ENCODE measurements at places on chromosomes 7 and 10.

DNA sequence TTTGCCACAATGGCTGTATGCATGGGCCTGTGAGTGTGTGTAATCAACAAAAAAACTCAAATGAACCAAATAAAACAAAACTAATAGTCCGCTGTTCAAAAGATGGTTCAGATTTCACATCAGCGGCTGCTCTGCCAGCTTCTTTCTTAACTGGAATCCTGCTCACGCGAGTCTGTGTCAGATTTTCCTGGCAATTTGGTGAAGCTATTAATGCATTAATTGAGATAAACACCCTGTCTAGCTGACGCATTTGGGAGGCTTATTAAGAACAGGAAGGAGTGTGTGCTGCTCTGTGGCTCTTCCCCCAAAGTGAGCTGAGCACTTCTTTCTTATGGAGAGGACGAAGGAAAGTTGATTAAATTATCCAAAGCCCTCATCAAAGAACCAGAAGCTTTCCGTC lies 336.6 kb upstream of the MKI67 start:
- no peaks in the 10 kb centered on the region for H3K27me3 ChIP-seq
- no peaks in the 10 kb centered on the region for H3K36me3 ChIP-seq
- no peaks in the 10 kb centered on the region for H3K4me1 ChIP-seq
- no peak overlapping the region for H3K4me3 ChIP-seq
- DNase-seq = no peak
- no peak overlapping the region for H3K27ac ChIP-seq

DNA sequence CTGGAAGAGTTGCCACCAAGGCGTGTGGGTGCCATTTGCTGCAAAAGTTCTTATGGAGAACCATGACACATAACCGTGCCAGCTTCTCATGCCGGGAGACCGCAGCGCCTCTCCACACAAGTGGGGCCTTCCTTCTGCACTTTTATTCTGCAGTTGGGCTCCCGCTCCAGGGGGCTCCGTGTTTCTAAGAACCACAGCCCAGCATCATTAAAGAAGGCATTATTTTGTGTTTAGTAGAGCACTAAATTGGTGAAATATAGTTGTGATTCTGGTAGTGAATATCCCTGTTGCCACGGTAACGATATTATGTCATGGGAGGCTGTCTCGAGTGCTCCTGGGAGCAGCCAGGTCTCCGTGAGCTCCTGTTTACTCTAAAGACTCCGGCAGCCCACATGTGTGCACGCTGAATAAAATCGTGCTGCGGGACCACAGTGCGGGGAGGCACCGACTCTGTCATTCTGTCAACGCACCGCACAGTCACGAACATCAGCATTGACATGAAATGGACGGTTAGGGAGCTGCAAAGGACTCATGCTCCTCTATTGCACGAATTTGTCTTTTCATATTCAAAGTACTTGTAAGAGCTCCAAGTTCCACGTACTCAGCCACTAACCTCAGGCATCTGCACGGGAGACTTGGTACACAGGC lies 68.8 kb upstream of the PITRM1 start:
- no peak overlapping the region for H3K4me3 ChIP-seq
- DNase-seq = no peak
- no peaks in the 10 kb centered on the region for H3K4me1 ChIP-seq
- H3K27me3 ChIP-seq = peaks cover 41% of the 10 kb centered on the region
- H3K36me3 ChIP-seq = no peaks in the 10 kb centered on the region
- no peak overlapping the region for H3K27ac ChIP-seq

DNA sequence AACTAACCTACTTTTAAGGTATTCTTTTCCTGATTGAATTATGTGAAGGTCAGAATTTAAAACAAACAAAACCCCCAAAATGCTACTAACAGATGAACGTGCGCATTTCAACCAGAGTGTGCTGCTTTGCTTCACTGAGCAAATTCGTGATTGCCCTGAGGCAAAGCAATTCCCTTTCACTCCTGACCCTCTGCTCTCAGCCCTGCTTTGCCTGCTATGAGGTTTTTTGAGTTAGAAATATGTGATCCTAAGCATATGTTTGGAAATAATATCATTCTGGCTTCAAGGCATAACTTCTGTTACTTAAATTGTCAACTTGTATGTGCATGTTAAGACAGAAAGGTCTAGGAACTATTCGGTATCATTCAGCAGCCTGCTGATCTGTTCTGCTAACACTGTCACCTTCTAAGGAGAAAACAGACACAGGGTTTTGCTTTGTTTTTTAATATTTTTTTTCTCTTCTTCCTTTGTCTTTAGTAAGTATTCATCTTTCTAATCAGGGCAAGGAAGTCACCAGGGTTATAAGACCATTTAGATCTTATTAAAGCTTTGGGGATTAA lies 124.2 kb downstream of the GNAT3 start:
- no peaks in the 10 kb centered on the region for H3K36me3 ChIP-seq
- H3K4me3 ChIP-seq = no peak overlapping the region
- no peak for DNase-seq
- H3K27ac ChIP-seq = no peak overlapping the region
- H3K4me1 ChIP-seq = no peaks in the 10 kb centered on the region

DNA sequence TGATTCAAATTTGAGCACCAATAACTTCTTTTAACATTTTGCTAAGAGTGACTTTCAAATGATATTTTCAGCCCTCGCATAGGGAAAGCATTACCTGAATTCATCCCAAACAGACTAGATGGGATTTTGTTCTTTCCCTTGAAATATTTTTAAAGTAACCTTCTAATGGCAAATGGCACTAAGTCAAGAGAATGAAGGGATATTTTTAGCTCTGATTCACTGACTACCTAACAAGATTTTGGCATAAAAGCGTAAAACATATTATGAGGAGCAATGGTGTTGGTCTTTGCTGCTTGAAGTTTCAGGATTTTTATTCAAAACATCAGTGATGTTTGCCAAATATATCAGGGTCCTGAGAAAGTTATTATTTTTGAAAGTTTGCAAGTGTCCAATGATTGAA lies 290.3 kb downstream of the CDK14 start:
- H3K27me3 ChIP-seq = peaks cover 1% of the 10 kb centered on the region
- DNase-seq = no peak
- no peak overlapping the region for H3K4me3 ChIP-seq
- H3K4me1 ChIP-seq = no peaks in the 10 kb centered on the region

DNA sequence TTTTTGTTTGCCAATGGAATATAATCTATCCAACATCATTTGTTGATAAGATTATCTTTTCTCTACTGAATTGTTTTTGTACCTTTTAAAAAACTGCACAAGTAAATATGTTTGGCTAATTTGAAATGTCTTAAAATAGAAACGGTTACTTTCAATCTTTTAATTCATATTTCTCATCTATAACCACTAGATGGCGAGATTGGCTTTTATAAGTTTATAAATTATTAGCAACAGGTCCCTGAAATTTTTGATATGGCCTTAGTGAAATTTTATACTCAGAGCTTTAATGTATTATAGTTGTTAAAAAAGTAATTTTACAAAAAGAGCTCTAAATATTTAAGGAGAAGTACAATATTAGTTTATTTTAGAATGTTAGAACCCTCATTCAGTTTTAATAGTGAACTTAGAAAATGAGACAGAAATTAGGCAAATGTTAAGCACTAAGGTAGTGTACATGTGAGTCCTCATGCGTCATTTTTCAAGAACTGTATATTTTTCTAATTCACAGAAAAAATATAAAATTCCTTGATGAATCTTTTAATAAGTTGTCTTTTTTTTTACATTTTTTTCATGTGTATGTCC lies 592.5 kb downstream of the ARL4A start:
- H3K4me3 ChIP-seq = no peak overlapping the region
- no peaks in the 10 kb centered on the region for H3K27me3 ChIP-seq
- no peak for DNase-seq
